ENCODE measurements at places on chromosomes 7 and 10. TPM values are rescaled to one million over a fixed set of nuclear protein-coding genes. Genes with fewer than 3 reads are reported as not detected.

DNA sequence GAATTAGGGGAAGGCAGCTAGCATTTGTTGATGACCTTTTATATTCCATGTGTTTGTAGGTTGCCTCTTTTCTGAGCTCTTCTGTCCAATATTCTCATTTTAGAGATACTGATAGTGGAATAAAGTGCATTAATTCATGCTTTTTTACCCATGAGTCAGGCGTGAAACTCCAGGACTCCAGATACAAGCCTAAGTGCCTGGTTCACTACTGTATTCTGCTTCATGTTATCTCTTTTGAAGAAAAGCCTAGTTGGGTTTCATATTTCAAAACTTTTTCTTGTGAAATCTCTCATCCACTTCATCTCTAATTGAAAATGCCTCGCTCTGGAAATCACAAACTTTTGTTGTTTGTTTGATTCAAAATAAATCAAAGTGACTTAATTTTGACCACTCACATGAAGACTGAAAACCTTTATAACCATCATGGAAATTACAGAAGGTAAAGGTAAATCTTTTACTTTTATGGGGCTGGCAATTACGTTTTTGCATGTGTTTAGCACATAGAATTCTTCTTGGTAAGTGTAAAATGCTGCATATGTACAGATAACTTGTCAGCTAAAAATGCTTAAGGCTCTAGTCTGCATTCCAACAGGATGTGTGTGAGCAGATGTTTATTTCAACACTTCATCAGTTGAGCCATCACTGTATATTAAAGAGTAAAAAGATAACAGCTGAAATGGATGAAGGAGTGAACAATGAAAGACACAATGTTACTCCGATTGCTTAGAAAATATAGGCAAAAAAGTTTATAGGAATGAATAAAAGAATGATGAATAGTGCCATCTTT lies 961.8 kb upstream of the CELF2 start:
- DNase-seq = no peak

SLC25A28 gene
- total RNA-seq = 39.7 TPM

DNA sequence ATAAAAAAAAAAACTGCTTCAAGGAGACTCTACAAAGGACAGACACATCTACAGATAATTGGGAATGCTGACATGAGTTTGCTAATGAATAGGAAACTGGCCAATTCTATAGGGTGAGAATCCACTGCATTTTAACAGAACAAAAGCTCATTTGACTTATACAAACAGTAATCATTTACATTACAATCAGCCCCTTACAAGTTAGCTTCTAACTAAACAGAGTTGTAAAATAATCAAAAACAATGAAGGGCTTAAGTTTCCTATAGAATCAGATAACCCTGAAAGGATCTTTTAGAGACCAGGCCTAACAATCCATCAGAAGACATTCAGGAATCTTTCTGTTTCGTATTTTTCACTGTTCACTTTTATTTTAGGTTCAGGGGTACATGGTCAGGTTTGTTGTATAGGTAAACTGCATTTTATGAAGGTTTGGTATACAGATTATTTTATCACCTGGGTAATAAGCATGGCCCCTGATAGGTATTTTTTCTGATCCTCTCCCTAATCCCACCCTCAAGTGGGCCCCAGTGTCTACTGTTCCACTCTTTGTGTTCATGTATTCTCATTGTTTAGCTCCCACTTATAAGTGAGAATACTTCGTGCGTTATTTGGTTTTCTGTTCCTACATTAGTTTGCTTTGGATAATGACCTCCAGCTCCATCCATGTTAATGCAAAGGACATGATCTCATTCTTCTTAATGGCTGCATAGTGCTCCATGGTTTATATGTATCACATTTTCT lies 131.3 kb upstream of the NOBOX start:
- no peak for DNase-seq

- no peak for DNase-seq
Measured at GRCh38 chr7:17530741-17531421, 232.4 kb downstream of the AHR start.

PLAC9 gene
- total RNA-seq = 63.9 TPM

DNA sequence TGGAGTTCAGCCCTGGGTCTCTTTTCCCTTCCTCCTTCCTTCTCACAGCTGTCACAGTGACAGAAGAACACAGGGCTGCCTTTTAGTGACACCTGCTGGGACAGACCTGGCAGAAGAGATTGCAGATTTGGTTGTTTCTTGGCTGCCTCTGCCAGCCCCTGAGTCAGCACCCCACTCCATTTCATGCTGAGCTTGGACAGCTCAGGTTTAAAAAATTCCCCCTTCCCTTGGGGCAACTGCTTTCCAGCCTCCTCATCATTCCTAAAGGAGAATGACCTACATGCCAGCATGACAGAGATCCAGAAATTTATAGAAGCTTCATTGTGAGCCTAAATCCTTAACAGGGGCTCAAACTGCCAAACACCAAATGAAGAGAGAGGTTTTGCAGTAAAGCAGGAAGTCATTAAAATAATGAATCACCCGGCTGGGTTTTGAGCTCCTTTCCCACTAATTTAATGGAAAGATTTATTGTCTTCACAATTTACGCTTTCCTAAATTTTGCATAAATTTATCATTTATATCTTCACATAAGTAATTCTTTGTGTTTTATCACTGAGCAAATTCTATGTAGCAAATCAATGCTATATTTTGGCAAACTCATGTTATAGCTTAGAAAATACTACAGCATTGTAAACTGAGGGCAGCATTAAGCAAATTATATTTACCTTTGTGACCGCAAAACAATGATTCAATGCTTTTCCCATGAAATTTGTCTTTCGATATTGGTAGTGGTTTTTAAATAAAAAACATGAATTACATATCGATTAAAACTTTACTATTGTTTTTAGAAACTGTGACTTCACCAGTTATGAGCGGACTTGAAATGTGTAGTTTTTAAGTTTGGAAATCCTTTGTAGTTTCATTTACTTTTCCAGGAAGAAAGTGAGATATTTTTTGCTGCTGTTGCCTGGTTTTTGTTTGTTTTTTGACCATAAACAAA lies 399.5 kb upstream of the ANKRD30A start:
- DNase-seq = peak; percentile 61

GRCh38 chr10:125106586-125106985 lies 53.8 kb downstream of the CTBP2 start:
- no peak for DNase-seq

Data from right cardiac atrium (tissue), 5 donors.